NCI-H345 (cell line): ENCODE measurements at places on chromosomes 2 and 18.

DNA sequence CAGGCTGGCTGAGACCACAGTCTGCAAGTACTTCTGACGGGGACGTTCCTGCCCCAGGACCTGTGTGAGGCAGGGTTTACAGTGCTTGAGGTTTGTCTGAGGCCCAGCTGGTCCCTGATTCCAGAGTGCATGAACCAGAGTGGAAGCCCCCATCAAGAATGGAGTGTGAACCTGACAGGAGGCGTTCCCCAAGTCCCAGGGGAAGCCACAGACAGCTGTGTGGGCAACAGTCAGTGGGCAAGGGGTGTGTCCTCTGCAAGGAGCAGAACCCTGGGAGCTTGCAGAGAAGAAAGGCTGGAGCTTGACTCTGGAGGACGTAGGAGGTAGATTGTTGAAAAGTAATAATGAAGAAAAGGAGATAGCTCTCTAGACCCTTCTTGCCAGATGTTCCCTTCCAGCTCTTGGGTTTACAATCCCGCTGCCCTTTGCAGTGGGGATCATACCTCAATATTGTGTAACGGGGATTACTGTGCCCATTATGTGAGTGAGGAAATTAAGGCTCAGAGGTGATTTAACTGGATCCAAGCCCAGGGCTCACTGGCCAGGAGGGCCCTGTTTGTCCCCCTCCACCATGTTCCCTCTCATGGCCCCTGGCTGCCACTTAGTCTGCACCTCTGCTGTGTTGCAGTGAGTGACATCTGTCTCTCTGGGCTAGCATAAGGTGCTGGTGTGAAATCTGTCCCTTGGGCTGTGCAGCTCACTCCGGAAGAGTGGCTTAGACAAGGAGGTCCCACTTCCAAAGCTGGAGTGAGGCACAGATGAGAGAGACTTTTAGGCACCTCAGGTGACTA is 6.2 kb downstream of the DBI start:
- DNase-seq, result no peak

GRCh38 chr2:17101596-17101995 is 416.6 kb downstream of the RAD51AP2 start:
- DNase-seq, result no peak

DNA sequence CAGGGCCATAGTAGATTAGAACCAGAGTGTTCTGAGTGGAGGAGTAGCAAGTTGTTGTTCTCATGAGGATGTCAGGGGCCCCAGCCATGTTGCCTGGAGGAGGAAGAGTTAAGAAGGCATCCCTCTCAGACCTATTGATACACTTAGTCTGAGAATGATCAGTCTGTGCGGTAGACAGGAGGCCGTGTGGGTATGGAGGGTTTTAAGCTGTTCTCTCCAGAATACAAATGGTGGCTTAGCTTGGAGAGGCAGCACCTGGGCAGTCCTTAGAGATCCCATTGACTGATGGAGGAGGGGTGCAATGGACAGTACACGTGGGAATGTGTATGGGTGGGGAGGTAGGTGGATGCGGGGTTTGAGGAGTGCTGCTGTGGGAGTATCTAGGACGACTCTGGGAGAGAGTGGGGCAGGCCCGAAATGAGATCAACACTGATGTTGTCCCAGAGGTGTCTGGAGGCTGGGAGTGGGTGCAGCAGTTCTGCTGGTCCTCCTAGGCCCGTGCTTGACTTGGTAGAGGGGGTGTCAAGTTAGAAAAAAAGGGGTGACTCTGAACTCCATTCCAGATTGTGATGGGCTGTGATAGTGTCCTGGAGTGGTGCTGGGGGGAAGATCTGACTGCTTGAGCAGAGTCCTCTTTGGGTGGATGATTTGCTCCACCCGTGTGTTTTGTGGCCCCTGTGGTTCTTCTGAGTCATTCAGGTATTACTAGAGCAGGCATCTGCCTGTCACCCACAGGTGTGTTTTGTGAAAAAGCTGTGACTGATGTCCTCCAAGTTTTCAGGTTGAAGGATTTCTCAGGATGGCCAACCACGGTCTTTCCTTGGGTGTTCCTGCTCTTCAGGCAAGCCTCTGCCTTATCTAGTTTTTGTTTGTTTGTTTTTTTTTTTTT is 44.7 kb downstream of the C2orf42 start:
- no peak for DNase-seq

DNA sequence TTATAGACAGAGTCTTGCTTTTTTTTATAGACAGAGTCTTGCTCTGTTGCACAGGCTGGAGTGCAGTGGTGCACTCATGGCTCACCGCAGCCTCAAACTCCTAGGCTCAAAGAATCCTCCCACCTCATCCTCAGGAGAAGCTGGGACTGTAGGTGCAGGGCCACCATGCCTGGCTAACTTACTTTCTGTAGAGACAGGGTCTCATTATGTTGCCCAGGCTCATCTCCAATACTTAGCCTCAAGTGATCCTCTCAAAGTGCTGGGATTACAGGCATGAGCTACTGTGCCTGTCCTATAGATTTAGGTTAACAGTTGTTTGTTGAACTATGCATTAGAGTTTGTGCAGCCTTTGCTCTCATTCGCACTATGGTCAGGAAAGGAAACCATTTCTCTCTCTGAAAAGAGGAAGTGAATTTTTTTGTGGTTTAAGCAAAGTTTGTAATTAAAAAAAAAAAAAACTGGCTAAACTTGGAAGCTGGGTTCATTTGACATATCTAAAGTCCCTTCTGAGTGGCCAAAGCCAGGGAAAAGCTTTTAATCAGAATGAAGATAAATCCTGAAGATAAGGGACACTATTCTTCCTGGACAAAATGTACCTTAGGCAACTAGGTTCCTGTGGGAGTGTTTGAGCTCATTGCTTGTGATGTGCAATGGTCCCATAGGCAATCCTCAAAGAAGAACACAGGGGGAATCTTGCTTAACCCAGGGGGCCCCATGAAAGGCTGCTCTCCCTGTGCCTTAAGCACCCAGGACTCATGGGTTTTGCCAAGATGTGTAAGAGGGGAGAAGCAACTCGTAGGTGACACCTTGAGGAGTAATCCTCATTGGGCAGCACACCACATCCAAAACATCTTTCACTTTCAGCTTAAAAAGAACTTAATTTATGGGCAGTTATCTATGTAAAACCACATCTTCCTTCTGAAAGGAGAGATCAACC is 201.7 kb downstream of the MREG start:
- DNase-seq, result no peak

DNA sequence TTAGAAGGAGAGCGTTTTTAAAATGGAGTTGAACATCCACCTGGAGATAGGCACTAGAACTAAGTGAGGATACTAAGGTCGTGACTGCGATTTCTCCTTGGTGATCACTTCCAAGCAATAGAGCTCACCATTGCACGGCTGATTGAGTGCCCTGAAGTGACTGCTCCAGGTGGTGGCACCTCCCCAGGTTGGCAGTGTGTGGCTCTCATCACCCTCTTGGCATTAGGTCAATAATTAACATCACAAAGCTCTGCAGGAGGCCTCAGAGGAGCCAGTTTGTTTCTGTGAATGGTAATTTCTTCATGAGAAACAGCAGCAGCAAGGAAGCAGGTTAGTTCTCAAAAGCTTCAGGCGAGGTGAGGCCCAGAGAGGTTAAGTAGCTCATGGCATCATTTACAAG is 259.6 kb downstream of the CLIP4 start:
- DNase-seq, result peak; percentile 80

GRCh38 chr18:2526329-2526728 is 45.0 kb downstream of the METTL4 start:
- DNase-seq, result peak; percentile 42

DNA sequence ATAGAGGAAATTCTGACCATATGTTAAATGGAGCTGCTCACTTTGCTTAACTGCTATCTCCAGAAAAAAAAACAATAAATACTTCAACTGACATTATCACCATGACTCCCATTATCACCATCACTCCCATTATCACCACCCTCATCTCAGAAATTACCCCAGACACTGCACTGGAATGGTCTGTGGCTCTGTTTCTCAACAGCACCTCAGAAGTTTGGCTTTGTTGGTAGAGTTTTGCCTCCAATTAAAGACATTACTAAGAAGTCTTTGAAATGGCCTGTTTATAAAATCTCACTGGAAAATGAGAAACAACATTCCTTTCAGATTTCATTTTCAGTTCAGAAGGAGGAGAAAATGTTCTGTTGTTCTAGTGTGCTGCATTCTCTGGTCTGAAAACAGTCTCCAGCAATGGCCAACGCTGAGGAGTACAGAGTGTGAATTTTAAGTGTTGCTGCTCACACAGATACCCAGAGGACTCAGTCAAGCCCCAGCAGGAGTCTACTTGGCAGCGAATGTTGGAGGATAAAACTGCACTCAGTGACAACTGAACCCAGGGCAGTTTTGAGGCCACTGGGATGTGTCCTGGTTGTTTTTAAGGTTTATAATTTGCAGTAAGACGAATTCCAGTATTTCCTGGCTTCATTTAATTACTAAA is 364.5 kb upstream of the CDH2 start:
- no peak for DNase-seq

DNA sequence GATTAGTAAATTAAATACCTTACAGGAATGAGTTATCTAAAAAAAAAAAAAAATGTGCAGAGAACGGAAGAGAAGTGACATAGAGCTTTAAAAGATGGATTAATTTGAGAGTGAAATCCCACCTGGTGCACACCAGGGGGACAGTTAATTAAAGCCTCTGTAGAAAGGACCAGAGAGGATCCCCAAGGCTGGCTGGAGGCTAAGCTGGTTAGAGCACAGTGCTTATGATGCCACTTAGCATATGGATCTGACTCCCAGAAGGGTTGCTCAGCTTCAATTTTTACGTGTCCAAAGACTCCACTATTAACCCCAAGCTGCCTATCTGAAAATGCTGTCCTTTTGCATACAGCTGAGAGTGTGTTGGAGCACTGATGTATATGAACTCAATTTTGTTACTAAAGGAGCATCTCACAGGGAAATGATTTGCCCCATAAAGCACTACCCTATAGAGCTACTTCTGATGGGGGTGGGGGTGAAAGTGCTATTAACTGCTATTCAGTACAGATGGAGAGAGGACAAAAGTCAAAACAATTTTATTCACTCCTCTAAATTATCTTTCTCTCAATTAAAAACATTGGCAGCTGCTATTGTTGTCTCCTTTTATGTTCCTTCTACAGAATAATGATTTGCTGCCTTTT is 15.2 kb upstream of the SLC8A1 start:
- no peak for DNase-seq

DNA sequence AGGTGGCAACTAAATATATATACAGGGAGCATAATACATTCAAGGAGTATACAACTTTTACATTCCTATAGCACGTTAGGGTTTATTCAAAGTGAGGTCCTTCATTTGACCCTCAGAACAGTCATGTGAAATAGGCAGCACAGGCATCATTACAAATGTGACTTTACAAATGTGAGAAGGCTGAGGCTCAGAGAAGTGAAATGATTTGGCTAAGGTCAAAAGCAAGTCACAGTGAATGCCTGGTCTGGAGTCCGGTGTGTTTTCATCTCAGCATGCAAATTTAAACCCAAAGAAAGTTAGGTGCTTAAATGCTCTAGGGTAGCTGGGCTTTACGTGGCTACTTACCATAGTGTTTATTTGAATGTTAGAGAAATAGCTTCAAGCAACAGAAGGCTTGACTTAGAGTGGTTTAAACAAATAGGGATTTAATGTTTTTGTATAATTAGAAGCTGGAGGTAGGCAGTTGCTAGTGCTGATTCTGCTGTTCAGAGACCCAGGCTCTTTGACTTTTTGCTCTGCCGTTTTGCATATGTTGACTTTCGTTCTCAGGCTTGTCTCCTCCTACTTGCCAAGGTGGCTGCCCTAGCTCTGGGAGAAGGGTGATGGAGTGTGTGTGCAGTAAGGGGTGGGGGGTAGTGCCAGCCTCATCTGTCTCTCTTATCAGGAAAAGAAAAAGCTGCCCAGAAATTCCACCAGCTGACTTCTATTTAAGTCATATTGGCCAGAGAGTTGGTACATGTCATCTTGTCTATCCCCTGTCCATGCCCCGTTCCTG is 89.2 kb downstream of the PLCL1 start:
- DNase-seq, result peak; percentile 12
